A549 treated with RU486 at 1 μM for 4 hours (cell line): ENCODE measurements at places on chromosomes 7 and 10. TPM values are rescaled to one million over a fixed set of nuclear protein-coding genes. Genes with fewer than 3 reads are reported as not detected.

The ACTR3C gene
- total RNA-seq = not detected in 5 replicates

The UCN3 gene
- total RNA-seq = not detected in 5 replicates

The DRGX gene
- total RNA-seq = 0.03 TPM in 1 of 5 replicates, not detected in the others

The GJD4 gene
- 0.09 TPM in 1 of 5 replicates, not detected in the others for total RNA-seq

The ANXA8L1 gene
- 91.0 to 120 TPM (median 95.5 TPM) in 5 replicates for total RNA-seq

The DYDC2 gene
- 0.07 to 0.16 TPM (median 0.13 TPM) in 3 of 5 replicates, not detected in the others for total RNA-seq

The H2BK1 gene
- total RNA-seq = not detected in 5 replicates

The PRKAG2 gene
- total RNA-seq = 37.4 to 47.0 TPM (median 41.3 TPM) in 5 replicates

The MYOZ1 gene
- not detected in 5 replicates for total RNA-seq

The GGCT gene
- total RNA-seq = 58.7 to 89.2 TPM (median 74.6 TPM) in 5 replicates

The JMJD1C gene
- 17.2 to 27.4 TPM (median 22.8 TPM) in 5 replicates for total RNA-seq

The OR6B1 gene
- total RNA-seq = not detected in 5 replicates

The NXPH1 gene
- not detected in 5 replicates for total RNA-seq

The NUTM2D gene
- total RNA-seq = 1.0 to 1.8 TPM (median 1.4 TPM) in 5 replicates

The SFMBT2 gene
- 5.9 to 11.0 TPM (median 10.8 TPM) in 5 replicates for total RNA-seq

The ANLN gene
- 40.7 to 81.3 TPM (median 66.2 TPM) in 5 replicates for total RNA-seq

The ZNF716 gene
- total RNA-seq = not detected in 5 replicates

The SFTPD gene
- total RNA-seq = 0.20 to 0.29 TPM (median 0.21 TPM) in 5 replicates

The C10orf67 gene
- 0.03 to 0.24 TPM (median 0.13 TPM) in 4 of 5 replicates, not detected in the other for total RNA-seq

The AOAH gene
- 0.10 TPM in 1 of 5 replicates, not detected in the others for total RNA-seq

The ABCC2 gene
- total RNA-seq = 147 to 182 TPM (median 154 TPM) in 5 replicates

The MYL10 gene
- total RNA-seq = not detected in 5 replicates

The FKBP9 gene
- total RNA-seq = 75.7 to 124 TPM (median 88.0 TPM) in 5 replicates

The PPP1R3C gene
- total RNA-seq = 8.2 to 14.6 TPM (median 13.5 TPM) in 5 replicates

The INMT gene
- not detected in 5 replicates for total RNA-seq

The NPFFR1 gene
- 0.01 TPM in 1 of 5 replicates, not detected in the others for total RNA-seq

The DMBT1 gene
- 0.05 to 0.11 TPM (median 0.09 TPM) in 5 replicates for total RNA-seq
